ENCODE measurements at places on chromosomes 1 and 21.
A peak's percentile ranks its signal among the peaks of the same experiment; 100 is the strongest.

DNA sequence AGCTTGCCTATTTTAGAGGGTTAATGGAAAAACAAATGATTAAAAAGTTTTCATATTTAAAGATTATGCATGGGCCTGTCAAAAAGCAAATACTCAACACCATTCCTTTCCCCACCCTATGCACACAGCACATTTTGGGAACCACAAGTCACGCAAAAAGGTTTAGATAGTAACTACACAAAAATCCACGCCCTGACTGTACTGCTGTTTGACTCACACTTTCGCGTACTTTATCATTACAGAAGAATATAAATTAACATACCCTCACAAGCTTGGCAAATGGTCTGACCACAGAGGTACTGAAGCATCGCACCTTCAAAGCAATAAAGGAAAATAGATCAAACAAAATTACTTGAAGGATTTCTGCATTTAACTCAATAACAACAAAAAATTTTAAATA lies 1.4 kb downstream of the ATP5PO start:
- no peak for DNase-seq

DNA sequence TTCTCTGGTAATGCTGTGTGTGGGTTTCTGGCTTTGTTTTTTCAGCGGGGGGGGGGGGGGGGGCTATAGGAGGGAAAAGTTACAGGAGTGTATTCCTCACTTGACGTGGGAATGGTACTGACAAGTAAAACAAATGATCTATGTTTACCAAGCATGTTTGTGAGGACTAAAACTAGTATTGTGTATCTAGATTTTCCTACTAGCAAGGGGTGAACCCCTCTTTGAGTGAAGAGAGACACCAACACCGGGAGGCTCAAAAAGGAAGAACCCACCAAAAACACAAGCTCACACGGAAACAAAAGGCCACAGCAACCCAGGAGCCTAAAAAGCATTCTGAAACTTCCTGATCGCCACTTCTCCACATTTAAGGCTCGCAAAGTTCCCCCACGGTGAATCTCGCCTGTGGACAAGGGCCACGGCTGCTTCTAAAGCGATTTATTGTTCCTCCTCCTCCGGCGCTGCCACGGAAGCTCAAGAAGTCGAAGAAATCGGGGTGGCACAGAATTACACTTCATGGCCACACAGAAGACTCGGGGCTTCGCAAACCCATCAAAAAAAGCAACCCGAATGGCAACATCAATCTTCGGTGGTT lies 703 bp downstream of the PUM1 start:
- no peak for DNase-seq

DNA sequence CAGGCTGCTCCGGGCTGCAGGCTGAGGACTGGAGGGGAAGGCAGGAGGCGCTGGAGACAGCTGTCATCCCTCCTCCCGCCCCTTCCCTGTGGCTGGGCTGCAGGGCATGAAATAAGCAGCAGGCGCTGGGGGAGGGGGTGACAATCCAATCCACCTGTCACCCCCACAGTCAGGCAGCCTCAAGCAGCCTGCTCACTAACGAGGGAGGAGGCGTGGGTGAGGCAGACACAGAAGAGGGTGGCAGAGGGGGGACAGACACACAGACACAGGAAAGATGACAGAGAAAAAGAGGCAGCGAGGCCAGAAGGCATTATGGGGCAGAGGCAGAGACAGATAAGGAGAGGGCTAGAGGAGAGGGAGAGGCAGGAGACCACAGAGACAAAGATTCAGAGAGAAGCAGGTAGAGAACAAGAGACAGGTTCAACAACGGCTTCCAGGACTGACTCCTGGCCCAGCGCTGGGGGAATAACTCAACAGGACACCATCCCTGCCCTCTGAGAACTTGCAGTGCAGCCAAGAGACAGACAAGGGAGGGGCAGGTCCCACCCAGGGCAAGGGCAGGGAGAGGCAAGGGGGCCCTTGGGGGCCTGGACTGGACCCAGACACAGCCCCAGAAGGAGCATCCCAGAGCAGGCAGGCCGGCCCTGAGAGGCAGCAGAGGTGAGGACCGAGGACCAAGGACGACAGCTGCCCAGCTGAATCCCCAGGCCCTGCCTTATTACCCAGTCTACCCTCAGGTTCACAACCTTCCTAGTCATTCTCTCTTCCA lies 11.2 kb downstream of the MEF2D start:
- DNase-seq: no peak

DNA sequence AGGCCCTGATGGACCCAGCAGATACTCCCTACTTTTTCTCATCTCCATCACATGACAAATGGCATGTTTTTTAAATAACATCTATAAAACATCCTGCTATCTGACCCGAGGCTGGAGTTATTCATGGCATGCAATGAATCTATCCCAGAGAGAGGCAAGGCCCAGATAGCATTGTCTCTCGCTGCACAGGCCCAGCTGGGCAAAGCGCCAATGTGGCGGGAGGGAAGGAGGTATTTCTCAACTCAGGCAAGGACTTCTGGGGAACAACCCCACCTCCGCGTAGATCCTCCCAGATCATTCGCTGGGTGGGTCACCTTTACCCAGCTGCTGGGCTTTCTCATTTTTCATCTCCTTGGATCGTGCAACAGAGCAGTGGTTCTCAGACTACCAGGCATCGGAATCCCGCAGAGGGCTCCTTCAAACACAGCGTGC lies 59.8 kb downstream of the ERG start:
- peak; percentile 69 for DNase-seq

DNA sequence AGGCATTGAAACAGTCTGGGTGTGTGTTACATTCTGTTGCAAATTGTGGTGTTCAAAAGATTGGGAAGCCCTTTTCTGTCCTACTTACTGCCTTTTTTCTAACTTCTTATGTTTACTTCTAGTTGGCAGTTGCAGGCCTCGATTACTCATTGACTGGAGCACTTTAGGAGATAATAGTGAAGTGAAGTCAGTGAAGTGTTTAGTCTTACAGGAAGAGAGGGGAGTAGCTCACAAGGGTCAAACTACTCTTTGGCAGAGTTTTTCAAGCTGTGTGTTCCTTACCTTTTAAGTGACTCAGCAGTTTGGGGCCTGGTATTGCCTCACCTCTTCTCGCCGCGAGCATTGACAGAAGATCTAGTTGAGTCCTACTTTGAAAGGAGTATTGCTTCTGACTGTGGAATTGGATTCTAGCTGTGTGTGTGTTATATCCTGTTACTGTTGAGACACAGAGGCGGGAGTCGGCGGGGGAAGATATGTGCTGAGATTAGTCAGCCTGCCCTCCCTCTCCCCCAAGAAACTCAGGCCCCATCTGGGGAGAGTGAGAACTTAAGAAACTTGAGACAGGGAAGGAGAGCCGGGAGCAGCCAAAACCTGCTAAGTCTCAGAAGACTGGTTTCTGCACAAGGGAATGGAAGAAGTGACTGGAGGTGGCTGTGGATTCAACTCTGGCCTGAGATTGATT lies 19.3 kb downstream of the AHCYL1 start:
- DNase-seq: peak; percentile 78

DNA sequence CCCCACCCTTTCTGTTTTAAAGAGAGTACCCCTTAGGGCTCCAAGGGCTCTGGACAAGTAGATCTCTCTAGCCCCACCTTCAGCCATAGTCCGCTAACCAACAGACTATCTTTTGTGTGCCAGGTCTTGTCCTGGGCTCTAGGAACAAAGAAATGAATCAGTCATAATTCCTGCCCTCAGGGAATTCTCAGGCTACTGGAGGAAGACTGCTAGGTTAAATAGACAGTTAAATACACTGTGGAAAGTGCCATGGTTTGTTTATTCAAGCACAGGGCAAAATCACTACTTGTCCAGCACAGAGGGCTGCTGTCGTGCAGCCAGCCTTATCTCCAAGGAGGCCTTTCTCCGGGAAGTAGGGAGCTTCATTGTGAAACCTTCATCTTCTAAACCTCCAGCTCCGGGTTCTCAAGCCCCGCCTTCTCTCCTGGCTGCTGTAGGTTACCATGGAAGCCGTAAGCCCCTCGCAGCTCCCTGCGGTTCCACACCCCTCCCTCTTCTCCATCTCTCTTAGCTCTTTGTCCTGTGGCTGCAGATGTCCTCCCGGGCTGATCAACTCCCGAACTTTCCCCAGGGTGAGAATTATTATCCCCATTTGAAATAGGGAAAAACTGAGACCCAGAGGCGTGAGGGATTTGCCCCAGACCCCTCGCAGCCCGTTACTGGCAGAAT lies 29.8 kb downstream of the SHISAL2A start:
- peak; percentile 65 for DNase-seq

- no peak for DNase-seq
These were observed 81.2 kb downstream of the GALNT2 start for GRCh38 chr1:230148126-230148652.

- no peak for DNase-seq
These were observed 28.6 kb downstream of the AK4 start for GRCh38 chr1:65176591-65176990.

GRCh38 chr1:21913258-21913657 lies 23.9 kb downstream of the HSPG2 start:
- DNase-seq: no peak

DNA sequence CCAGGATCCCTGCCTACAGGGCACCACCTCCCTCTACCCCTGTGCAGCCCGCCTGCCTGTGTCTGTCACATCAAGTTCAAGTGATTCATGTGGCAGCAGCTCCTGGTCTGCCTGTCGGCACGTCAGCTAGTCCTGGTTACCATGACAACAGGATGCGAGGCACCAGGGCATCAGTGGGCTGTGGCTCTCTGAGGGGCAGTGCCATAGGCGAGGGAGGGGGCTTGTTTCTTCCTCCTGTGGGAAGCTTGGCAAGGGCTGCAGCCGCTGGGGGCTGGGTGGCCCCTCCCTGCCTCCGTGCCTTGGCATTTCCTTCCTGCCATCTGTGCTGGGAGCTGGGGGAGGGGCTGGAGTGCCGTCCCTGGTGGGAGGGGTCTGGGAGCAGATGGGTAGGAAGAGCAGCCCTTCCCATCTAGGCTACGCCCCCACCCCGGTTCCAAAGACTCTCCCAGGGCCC lies 43.1 kb downstream of the FOXO6 start:
- DNase-seq: no peak

DNA sequence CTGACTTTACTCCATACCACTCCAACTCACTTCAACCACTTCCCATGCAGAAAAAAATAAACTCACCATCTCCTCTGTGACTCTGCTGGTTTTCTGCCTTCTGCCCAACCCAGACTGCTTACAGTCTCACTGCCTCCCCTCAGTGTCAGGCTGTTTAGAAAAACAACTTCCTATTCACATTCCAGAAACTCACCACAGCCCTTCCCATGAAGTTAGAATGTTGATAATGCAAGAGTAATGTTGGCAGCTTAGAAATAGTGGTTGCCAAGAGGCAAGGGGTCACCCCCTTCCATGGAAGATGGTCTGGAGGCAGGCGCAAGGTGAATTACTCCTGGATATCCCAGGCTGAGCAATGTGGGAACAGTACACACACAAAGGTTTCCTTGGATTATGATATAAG lies at the start of gene SELP:
Gene SELP, minus strand, starts transcription at position 119 of the 400 bp plus-strand sequence. Its CDS starts 50 bp downstream, at position 69.
- DNase-seq: no peak

DNA sequence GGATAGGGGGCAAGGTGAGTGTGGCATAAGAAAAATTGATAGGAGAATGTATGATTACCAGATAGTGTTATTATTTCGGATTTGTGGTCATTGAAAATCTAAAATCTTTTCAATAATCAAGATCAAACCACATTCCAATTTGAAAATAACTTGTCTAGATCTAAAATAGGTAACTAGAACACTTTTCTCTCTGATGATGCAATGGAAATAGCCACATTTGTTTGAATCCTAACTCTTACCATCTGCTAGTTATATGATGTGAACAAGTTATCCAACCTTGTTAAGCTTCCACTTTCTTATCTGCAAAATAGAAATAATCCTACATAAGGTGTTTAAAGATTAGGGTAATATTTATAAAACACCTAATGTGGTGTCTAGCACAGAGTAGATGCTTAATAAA lies 3.8 kb downstream of the BTF3L4 start:
- no peak for DNase-seq

- DNase-seq: peak; percentile 53
These were observed 34.7 kb downstream of the SLC1A7 start for GRCh38 chr1:53107570-53108322.

- DNase-seq: no peak
These were observed 187.7 kb downstream of the SDCCAG8 start for GRCh38 chr1:243443557-243443956.

DNA sequence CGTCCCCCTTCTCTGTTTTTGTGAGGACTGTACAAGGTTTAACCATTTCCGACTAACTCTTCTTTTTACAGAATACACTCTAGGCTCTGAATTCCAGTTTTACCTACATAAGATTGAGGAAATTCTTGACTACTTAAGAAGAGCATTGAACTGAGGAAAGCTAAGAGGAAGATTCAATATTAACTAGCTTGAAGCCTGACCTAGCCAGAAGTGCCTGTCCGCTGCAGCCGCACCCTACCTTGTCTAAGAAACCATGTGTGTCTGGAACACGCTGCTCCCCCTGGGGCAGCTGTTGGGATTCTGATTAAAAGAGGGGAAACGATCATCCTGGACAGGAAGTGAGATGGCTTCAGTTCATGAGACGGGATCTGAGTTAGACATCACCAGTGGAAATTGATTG lies 28.9 kb downstream of the CA6 start:
- no peak for DNase-seq

DNA sequence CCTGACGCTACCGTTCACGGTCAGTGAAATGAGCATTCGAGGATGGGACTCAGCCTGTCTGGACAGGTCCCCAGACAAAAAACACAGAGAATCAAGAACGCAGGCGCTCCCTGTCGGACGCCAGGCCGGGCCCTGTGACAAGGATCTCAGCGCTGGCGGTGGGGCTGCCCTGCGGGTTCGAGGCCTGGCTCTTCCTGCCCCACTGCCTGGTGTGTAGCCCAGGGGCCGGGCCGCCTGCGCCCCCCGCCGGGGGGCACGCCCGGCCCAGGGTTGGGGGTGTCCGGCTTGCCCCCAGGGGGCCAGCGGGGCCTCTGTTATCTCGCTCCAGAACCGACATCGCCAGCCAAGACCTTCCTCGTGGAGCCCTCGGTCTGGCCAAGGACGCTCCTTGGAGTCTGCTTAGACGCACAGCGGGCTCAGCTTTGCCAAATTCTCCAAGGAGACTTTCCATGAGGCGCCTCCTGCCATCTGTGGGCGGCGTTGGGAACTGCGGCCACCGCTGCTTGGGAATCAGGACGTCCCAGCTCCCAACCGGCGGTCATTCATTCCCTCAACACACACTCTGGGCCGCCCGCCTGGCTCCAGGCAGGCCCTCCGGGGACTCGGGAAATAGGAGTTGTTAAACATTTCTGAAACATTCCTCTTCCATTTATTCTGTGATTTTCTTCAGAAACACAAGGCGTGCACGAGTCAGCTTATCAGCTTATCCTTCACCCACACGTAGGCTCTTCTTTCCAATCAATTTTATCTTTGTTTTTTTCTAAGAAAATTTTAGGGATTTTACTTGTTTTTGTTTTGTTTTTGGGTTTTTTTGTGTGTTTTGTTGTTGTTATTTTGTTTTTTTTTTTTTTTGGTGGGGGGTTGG lies 11.3 kb upstream of the RIPK4 start:
- DNase-seq: peak; percentile 70

Data from T1000 (cell line).